ENCODE measurements at places on chromosomes 6 and 20.

DNA sequence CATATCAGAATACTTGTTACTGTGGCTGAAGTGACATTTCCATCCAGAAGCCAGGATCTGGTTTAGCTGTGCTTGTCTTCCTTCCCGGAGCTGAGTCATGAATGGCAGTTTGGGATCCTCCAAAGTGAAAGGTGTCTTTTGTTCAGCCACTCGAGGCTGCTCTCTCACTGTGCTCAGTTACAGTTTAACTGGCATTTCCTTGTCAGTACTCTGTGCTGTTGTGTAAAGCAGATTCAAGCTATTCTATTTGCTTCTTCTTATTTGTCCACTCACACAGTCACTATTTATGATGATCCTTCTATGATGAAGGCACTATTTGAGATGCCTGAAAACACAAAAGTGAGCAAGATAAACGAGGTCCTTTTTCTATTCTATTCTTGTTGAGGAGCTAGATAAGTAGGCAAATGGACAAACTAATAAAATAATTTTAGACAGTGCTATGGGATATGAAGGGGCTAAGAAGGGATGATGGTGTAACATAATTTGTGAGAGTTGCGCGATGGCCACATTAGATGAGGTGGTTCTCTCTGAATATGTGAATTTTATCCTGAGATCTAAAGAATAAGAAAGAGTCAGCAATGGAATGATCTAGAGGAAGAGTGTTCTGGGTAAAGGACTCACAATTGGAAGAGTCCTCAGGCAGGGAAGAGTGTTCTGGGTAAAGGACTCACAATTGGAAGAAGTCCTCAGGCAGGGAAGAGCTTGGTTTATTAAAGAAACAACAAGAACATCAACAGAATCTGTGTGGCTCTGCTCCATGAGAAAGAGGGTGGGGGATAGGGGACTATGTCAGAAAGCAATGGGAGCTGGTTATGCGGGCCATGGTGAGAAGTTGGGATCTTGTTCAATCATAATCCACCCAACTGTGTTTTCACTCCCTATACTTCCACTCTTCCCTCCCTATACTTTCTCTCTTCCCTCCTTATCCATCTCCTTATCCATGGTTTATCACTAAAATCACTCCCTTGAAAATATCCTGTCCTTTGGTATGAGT lies 40.1 kb downstream of the CYP24A1 start:
- peak; percentile 45 for DNase-seq

DNA sequence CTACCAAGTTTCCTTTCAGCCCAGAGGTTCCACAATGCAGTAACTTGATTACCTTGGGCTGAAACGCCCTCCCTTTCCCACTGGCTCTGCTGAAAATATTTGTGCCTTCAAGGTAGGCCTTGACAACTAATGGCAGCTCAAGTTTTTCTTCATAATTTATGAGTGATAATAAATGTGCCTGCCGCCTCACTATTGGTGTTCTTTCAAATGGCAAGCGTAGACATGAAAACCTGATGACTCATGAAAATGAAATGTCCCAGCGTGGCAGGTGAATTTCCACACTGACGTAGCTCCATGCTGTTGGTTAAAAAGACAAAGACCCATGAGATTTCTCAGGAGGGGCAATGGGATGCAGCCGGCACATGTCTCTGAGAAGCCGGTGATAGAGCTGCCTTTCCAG lies 107.2 kb upstream of the GGTLC1 start:
- DNase-seq: no peak

DNA sequence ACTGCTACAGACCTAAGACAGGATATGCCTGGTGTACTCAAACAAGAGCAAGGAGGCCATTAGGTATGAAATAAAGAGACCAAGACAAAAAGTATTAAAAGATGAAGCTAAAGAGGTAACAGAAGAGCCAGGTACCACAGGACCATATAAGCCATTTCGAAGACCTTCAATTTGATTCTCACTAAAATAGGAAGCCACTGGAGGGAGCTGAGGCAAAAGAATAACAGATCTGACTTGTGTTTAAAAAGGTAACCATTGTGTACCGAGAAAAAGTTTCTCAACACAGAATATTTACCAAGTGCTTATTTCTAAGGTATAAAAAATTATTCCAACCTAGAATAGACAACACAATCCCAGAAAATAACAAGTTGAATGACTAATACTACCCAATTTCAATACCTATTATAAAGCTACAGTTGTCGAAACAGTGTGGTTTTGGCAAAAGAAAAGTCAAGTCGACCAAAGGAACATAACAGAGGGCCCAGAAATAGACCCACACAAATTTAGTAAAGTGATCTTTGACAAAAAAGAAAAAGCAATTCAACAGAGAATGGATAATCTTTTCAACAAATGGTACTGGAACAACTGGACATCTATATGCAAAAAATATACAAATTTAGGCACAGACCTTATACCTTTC lies 125.3 kb upstream of the DST start:
- DNase-seq: no peak

- no peak for DNase-seq
Observed at GRCh38 chr6:41470331-41471063, 75.7 kb upstream of the FOXP4 start.

- no peak for DNase-seq
Observed at GRCh38 chr6:45001663-45002062, 326.5 kb upstream of the RUNX2 start.

GRCh38 chr6:14275493-14275851 lies 157.9 kb downstream of the CD83 start:
- DNase-seq: peak; percentile 41

DNA sequence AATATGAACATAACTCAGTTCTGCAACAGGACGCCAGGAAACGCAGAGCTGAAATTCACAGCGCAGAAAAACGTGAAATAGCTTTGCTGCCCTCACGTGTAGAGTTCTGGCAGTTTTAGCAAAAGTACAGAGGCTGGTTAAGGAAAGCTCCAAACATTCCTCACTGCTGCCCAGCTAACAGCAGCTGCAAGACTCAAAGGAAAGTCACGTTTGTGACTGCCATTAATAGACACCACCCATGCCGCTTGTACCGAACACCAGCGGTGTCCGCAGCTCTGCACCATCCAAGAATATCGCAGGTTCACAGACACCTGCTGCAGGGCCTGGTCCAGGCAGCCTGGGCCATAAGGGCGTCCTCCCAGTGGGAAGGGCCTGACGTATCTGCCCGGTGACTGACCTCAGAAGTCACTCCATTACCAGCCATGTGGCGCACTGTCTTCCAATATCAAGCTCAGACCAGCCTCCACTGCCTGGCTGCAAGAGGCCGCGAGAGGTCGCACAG lies 61.4 kb downstream of the WDR27 start:
- no peak for DNase-seq

DNA sequence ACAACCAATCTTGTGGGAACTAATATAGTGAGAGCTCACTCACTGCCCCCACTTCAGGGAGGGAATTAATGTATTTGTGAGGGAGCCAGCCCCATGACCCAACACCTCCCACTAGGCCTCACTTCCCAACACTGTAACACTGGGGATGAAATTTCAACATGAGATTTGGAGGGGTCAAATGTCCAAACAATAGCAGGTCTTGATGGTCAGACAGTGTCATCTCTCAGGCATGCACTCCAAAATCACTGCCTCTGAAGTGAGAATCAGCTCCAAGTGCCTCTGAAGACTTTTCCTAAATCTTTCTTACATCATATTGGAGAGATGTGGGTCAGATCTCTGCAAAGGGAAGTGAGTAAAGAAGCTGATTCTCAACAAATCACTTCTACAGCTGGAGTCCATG lies 13.8 kb upstream of the SAYSD1 start:
- DNase-seq: no peak

DNA sequence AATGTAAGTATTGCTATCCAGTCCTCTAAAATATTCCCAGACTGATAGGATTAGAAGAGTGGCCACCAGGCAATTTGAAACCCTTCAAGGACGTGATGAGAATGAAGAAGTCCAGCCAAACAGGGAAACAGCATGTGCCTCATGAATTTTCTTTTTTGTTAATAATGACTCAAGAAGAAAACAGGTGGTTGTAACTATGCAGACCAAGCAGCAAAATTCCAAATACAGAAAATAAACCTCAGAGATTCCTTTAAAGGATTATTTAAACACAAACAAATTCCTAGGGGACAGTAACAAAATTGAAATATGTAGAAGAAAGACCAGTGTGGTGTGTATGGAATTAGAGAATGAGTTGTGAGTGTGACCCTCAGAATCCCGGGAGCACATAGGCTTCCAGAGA lies 239.2 kb downstream of the KCNQ5 start:
- DNase-seq: no peak
